ENCODE measurements at places on chromosomes 12 and 14. TPM values are rescaled to one million over a fixed set of nuclear protein-coding genes. Genes with fewer than 3 reads are reported as not detected.
A peak's percentile ranks its signal among the peaks of the same experiment; 100 is the strongest.

GRCh38 chr14:102708494-102708893 is 68.8 kb upstream of the TRAF3 start:
- DNase-seq, result no peak
- no peak overlapping the region for H3K4me3 ChIP-seq
- no peak overlapping the region for H3K27ac ChIP-seq
- no peaks in the 10 kb centered on the region for H3K27me3 ChIP-seq

DNA sequence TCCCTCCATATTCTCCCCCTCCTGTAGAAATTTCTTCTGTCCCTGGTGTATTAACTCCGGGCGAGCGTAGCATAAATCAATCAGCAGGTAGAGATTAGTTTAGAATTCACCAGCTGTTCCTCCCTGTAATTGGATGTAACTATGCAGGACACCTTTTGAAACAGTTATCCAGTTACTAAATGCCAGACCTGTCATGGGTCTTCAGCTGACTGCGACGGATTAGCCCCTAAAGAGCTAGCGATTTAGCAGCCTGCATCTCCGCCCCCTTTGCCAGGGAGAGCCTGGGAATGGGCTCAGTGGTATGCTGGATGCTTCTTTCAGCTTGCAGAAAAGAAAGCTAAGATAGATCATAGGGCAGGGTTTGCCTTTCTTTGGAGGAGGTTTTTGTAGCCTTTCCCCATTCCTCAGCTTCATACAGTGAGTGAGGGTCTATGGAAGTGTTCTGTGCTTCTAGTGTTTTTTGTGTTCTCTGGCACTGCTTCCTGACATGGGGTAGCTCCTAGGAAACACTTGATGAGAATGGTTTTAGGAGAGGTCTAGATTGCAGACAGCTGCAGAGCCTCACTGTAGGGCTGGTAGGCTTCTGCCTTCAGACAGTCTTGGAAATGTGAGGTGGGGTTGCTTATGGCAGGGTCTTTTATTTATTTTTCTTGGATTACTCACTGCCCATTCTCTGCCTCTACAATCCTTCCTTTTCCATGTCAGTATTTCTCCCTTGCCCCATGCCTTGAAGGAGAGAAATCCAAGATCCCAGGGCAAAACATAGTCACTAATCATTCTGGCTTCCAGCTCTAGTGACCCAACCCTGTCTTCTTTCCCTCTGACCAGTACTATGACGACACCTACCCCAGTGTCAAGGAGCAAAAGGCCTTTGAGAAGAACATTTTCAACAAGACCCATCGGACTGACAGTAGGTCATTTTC is 16.7 kb downstream of the COPZ1 start:
- no peak overlapping the region for H3K4me3 ChIP-seq
- no peak overlapping the region for H3K27ac ChIP-seq
- no peaks in the 10 kb centered on the region for H3K27me3 ChIP-seq
- peaks cover 46% of the 10 kb centered on the region for H3K4me1 ChIP-seq
- no peak for DNase-seq

DNA sequence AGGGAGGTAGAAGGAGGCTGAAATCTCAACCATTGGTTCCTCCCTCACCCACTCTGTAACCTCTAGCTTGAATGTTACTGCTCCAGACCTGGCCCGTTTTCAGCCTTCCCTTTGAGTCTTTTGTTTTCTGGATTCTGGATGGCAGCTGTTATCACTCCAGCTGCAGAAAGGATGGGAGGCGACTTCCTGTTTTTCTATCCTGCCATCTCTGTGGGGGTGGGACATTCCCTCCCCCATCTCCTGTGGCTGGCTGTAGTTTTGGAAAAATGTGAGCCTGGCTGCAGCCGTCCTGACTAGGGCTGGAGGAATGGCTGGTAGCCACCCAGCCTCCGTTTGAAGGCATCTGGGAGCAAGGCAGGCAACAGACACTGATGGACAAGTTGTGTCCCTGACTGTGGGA is 2.9 kb upstream of the PPFIBP1 start:
- peak; percentile 64 for DNase-seq
- H3K36me3 ChIP-seq, result no peaks in the 10 kb centered on the region
- H3K4me1 ChIP-seq, result peaks cover 16% of the 10 kb centered on the region
- H3K27me3 ChIP-seq, result no peaks in the 10 kb centered on the region

DNA sequence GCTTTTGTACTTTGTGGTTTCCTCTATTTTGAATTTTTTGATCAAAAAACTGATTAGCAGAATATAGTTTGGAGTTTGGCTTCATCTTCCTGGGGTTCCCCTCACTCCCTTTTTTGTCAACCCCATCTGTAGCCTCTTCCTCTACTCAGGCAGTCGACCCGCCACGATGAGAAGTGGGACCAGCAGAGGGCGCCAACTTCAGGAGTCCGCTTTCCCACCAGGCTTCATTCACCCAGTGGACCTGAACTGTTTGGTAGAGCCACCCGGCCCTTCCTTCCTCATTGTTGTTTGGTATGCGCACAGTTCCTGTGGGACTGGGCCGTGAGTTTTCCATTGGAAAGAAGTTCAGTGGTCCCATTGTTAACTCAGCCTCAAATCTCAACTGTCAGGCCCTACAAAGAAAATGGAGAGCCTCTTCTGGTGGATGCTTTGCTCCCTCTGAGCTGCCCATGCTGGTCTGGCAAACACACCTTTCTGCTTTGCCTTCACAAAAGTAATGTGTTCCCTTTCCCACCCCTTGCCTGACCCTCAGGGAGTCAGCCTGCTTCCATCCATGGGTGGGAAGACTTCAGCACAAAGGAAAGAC is 21.7 kb downstream of the TMBIM6 start:
- H3K4me3 ChIP-seq, result no peak overlapping the region
- no peak overlapping the region for H3K27ac ChIP-seq
- DNase-seq, result peak; percentile 78
- H3K27me3 ChIP-seq, result no peaks in the 10 kb centered on the region

- H3K36me3 ChIP-seq, result peaks cover 31% of the 10 kb centered on the region
- peaks cover 79% of the 10 kb centered on the region for H3K4me1 ChIP-seq
- H3K27ac ChIP-seq, result peak overlapping the region; percentile 86
- DNase-seq, result no peak
Observed at GRCh38 chr12:57149245-57149900, 2.0 kb upstream of the LRP1-AS start.

DNA sequence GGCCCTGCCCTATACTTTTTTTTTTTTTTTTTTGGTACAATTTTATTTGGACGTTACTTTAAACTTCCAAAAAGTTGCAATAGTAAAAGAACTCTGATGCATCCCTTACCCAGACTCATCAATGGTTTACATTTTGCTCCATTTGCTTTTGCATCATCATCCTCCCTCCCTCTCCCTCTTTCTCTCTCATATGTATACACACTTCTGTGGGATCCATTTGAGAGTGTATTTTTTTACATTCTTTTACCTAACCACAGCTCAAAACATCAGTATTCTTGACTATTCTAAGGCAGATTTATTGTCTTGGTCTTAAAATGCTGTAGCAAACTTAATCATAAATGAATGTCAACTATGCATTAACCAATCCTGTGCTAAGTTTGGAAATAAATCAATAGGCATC is 111.6 kb downstream of the PRICKLE1 start:
- no peaks in the 10 kb centered on the region for H3K36me3 ChIP-seq
- no peak overlapping the region for H3K4me3 ChIP-seq
- no peak overlapping the region for H3K27ac ChIP-seq

DNA sequence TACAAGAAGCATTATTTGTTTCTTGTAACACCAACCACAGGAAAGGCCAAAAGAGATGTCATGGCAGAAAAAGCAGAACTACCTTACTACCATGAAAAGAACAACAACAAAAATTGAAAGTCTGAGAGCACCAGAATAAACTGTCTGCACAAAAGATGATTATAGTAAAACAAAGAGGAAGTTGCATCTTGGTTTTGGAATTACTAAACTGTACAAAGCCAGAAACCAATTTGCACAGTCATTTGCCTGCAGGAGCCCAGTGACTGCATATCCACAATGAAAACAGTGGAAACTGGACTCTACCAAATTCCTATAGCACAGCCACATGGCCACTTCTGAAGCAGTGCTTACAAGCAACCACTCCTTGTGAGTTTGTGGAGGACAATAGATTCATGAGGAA is 276.2 kb downstream of the SSPN start:
- H3K4me3 ChIP-seq, result no peak overlapping the region
- no peak overlapping the region for H3K27ac ChIP-seq
- peaks cover 19% of the 10 kb centered on the region for H3K36me3 ChIP-seq
- DNase-seq, result no peak
- no peaks in the 10 kb centered on the region for H3K27me3 ChIP-seq

STAC3 gene
- total RNA-seq, result 0.55 TPM

GRCh38 chr14:55665067-55665675 is 85.2 kb downstream of the KTN1 start:
- no peak overlapping the region for H3K27ac ChIP-seq
- no peaks in the 10 kb centered on the region for H3K4me1 ChIP-seq
- H3K4me3 ChIP-seq, result no peak overlapping the region
- H3K36me3 ChIP-seq, result no peaks in the 10 kb centered on the region

DNA sequence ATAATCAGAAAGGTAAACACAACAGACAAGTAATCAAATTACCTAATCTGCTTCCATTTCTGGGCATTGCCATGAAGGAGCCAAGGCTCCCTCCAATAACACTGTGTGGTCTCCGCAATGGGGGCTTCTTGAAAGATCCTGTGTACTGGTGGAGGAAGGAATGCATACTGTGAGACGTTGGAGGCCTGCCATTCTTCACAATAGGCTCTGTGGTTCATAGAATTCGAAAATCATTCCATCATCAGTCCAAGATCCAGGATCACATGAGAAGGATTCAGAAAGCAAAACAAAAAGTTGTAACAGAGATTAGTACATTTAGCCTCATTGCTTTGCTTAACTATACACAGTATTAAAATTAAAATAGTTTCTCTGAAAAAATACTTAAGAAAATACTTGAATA is 76.3 kb downstream of the CDK17 start:
- no peaks in the 10 kb centered on the region for H3K27me3 ChIP-seq
- no peak overlapping the region for H3K27ac ChIP-seq
- peaks cover 17% of the 10 kb centered on the region for H3K36me3 ChIP-seq
- no peak overlapping the region for H3K4me3 ChIP-seq
- DNase-seq, result no peak

SERPINA10 gene
- total RNA-seq, result not detected

- DNase-seq, result no peak
- no peak overlapping the region for H3K4me3 ChIP-seq
- peaks cover 72% of the 10 kb centered on the region for H3K4me1 ChIP-seq
- no peak overlapping the region for H3K27ac ChIP-seq
- H3K27me3 ChIP-seq, result no peaks in the 10 kb centered on the region
Observed at GRCh38 chr12:26032719-26033241, 74.3 kb downstream of the RASSF8 start.

TAS2R43 gene
- 0.87 TPM for total RNA-seq

TAS2R30 gene
- 21.7 TPM for total RNA-seq

DNA sequence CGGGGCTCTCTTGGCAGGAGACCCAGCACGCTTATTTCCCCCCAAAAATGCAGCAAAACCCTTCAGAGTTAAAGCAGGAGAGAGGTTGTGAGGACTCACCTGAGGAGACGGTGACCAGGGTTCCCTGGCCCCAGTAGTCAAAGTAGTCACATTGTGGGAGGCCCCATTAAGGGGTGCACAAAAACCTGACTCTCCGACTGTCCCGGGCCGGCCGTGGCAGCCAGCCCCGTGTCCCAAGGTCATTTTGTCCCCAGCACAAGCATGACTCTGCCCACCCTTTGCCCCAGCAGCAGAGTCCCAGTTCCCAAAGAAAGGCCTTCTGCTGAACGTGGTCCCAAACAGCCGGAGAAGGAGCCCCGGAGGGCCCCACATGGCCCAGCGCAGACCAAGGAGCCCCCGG is 337.7 kb downstream of the TMEM121 start:
- no peak overlapping the region for H3K27ac ChIP-seq
- no peaks in the 10 kb centered on the region for H3K4me1 ChIP-seq
- H3K4me3 ChIP-seq, result no peak overlapping the region
- H3K27me3 ChIP-seq, result no peaks in the 10 kb centered on the region
- no peaks in the 10 kb centered on the region for H3K36me3 ChIP-seq
- DNase-seq, result no peak

GRCh38 chr12:6391013-6391412 is 7.1 kb downstream of the LTBR start:
- DNase-seq, result no peak
- H3K36me3 ChIP-seq, result peaks cover 55% of the 10 kb centered on the region
- no peak overlapping the region for H3K27ac ChIP-seq
- no peak overlapping the region for H3K4me3 ChIP-seq
- H3K4me1 ChIP-seq, result peaks cover 64% of the 10 kb centered on the region
- no peaks in the 10 kb centered on the region for H3K27me3 ChIP-seq

IL22 gene
- not detected for total RNA-seq

GRCh38 chr14:100135073-100135472 is 24.4 kb downstream of the DEGS2 start:
- peaks cover 8% of the 10 kb centered on the region for H3K4me1 ChIP-seq
- no peak overlapping the region for H3K27ac ChIP-seq
- H3K4me3 ChIP-seq, result no peak overlapping the region
- H3K36me3 ChIP-seq, result peaks cover 92% of the 10 kb centered on the region
- no peak for DNase-seq

RFX4 gene
- total RNA-seq, result not detected

- no peaks in the 10 kb centered on the region for H3K27me3 ChIP-seq
- H3K4me1 ChIP-seq, result no peaks in the 10 kb centered on the region
- H3K36me3 ChIP-seq, result no peaks in the 10 kb centered on the region
- peak; percentile 32 for DNase-seq
- H3K27ac ChIP-seq, result no peak overlapping the region
Observed at GRCh38 chr12:51036279-51036678, 10.1 kb upstream of the SLC11A2 start.

GRCh38 chr12:108611884-108612415 is 14.1 kb upstream of the TMEM119 start:
- no peaks in the 10 kb centered on the region for H3K27me3 ChIP-seq
- no peak for DNase-seq
- no peak overlapping the region for H3K27ac ChIP-seq

GRCh38 chr14:90087433-90087832 is 25.6 kb downstream of the KCNK13 start:
- no peaks in the 10 kb centered on the region for H3K4me1 ChIP-seq
- no peaks in the 10 kb centered on the region for H3K36me3 ChIP-seq
- no peaks in the 10 kb centered on the region for H3K27me3 ChIP-seq

OR6C76 gene
- not detected for total RNA-seq

DNA sequence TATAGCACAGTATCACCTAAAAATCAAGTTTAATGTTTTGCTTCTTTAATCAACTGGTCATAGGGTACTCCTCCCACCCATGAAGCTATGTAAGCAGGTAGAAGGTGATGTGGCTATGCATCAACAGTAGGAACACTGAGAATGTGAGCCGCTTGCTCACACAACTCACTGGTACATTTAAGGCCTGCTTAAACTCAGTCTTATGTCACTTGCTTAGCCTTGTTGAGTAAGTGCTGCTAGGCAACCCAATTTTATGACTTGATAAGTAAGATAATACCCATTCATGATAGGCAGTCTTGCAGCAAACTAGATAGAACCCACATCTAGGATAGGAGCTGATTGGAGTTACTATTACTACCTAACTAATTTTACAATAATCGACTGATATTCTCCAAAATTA is 70.0 kb upstream of the BMP4 start:
- no peak overlapping the region for H3K27ac ChIP-seq
- H3K27me3 ChIP-seq, result no peaks in the 10 kb centered on the region
- no peak for DNase-seq
- H3K4me1 ChIP-seq, result no peaks in the 10 kb centered on the region
- no peaks in the 10 kb centered on the region for H3K36me3 ChIP-seq

- H3K36me3 ChIP-seq, result no peaks in the 10 kb centered on the region
- H3K27ac ChIP-seq, result no peak overlapping the region
- H3K27me3 ChIP-seq, result no peaks in the 10 kb centered on the region
- no peaks in the 10 kb centered on the region for H3K4me1 ChIP-seq
Observed at GRCh38 chr12:71578694-71579258, 84.9 kb downstream of the ZFC3H1 start.
